GM12891 (cell line): ENCODE measurements at places on chromosomes 7 and 10.

- DNase-seq = no peak
These were observed 18.1 kb downstream of the FOXP2 start for GRCh38 chr7:114432703-114433102.

GRCh38 chr7:28177836-28178235, 2.8 kb downstream of the JAZF1 start:
- DNase-seq = no peak

GRCh38 chr10:70198696-70199466, 28.6 kb upstream of the SAR1A start:
- DNase-seq = no peak

DNA sequence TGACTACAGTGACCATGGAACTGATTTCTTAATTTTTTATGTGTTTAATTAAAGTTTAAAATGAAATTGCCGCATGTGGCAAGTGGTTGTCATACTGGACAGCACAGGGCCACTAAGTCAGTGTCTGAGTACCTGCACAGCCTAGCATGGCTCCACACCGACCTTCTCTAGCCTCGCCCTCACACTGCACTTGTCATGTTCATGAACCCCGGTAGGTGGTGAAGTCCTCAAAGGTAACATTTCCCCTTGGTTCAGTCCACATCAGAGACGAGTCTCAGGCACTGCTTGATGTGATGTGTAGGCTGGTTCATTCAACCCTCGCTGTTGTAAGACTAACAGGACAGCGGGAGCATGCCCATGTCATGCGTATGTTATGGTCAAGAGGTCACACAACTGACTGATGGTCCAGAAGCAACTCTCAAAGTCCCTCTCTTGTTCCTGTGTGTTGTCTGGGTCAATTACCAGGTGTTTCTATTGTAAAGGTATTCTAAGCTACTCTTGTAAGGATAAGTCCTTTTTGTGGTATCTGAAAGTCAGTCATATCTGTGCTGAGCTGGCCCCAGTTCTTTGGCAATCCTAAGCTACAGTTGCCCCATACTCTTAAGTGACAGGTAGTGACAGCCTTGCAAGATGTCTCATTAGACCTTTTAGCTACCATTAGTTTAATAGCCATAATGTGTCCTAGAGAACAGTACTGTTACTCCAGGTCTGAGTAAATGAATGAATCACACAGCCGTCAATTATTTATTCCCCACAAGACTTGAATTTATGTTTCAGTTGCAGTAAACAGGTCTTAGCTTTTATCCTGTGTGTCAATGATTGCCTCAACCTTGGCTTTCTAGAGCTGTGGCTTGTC, 32.9 kb upstream of the ZC3HAV1L start:
- no peak for DNase-seq

- DNase-seq = no peak
These were observed 24.3 kb downstream of the NUP42 start for GRCh38 chr7:23205909-23206767.

GRCh38 chr10:78209970-78210369, 176.3 kb downstream of the RPS24 start:
- DNase-seq = no peak

GRCh38 chr7:95467912-95468607, 17.7 kb upstream of the ASB4 start:
- no peak for DNase-seq

- no peak for DNase-seq
These were observed 51.8 kb downstream of the ANLN start for GRCh38 chr7:36441344-36442022.

DNA sequence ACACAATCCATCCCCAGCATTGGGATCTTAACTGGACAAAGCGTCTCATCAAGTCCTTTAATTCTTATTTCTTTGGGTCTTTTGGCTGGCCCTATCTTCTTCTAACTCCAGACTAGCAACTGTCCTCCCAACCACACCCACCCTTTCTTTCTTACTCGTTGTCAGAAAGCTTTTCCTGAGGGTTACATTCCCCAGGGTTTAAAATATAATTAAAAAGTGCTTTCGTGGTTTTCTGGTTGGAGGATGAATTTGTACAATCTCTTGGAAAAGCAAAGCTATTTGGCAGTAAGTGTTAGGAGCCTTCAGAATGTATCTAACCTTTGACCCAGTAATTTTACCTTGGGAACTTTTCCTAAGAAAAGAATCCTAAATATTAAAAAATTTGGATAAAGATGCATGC, 10.4 kb upstream of the ITGB8 start:
- no peak for DNase-seq

- no peak for DNase-seq
These were observed 2.9 kb downstream of the PCBD1 start for GRCh38 chr10:70885481-70885880.

GRCh38 chr7:115269486-115269885, 347.6 kb downstream of the MDFIC start:
- DNase-seq = no peak

- DNase-seq = no peak
These were observed 184.7 kb downstream of the PLPP4 start for GRCh38 chr10:120641695-120642094.

- DNase-seq = no peak
These were observed 40.2 kb downstream of the HECW1 start for GRCh38 chr7:43152696-43153095.

DNA sequence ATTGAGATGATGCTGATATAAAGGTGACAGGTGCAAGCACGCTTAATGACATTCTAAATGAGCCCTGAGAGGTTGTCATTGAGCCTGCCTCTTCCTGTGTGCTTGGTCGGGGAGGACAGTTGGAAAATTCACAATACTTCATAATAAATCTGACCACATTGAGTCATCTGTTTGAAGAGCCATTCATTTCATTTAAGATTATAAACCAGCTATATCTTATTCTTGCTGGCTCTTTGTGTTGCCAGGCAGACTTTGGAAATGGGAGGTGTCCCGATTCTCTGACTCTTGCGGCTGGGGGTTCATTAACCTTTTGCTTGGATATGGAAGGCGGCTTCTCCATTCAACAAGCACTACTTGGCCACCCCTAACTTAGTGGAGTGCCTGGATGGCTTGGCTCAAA, 198.2 kb downstream of the FANK1 start:
- DNase-seq = no peak

DNA sequence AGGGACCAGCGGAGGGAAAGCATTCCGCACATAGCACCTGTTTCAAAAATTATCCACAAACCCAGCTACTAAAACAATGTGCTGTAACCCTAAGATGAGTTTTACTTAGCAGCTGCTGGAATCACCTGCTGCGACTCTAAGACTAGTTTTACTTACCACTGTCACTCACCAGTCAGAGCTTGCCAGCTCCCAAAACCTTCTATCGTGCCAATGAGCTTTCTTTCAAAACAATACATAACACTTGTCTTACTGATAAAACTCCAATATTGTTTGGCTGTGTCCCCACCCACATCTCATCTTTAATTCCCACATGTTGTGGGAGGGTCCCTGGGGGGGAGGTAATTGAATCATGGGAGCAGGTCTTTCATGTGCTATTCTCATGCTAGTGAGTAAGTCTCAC, 18.4 kb downstream of the ST8SIA6 start:
- DNase-seq = no peak

DNA sequence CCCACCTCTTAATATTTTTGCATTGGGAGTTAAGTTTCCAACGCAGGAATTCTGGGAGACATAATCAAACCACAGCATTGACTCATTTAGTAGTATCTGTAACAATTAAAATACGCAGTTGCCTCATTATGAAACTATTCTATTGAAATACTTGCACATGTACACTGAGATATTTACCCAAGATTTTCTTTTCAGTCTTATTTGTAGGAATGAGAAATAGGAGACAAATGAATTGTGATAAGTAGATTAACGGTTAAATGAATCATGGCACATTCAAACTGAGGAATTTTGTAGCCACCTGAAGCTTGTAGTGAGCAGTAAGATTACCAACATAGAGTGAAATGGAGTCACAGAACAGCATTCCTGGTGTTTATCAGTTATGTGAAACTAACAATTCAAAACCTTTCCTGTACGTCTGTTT, 18.1 kb downstream of the RP9 start:
- DNase-seq = no peak

DNA sequence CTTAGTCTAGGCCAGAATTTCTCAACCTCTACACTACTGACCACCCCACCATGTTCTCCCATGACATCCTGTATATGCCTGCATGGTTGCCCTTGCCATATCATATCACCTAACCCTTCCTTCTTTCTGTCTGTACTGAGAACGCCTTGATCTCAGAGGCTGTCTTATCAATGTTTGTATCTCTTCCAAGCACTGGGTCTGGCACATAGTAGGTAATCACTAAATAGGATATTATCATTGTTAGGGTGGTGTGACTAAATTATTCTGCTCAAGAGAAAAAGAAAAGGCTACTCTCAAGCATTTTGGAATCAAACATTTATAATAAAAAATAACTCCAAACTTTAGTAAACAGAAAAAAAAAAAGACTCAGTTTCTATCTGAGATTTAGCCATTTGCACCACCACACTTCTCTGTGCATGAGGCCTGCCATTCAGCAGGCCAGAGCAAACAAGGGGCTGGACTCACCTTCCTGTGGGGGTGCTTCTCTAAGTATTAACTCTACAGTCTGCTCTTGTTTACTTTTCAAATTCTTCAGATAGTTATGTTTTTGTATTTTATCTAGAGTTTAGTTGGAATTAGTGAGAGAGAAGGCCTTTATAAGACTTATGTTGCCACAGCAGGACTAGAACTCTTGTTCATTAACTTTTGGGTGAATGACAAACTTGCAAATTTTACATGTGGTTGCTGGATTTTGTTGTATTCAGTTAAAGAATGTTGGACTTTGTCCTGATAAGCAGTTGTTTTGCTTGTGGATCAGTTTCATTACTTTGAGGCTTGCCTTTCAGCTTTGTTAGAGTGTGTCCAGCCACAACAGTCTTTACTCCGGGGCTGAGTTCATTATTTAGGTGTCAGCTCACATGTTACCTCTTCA, 5.4 kb downstream of the AGBL3 start:
- DNase-seq = no peak

GRCh38 chr7:104123786-104124185, 84.0 kb downstream of the ORC5 start:
- no peak for DNase-seq

DNA sequence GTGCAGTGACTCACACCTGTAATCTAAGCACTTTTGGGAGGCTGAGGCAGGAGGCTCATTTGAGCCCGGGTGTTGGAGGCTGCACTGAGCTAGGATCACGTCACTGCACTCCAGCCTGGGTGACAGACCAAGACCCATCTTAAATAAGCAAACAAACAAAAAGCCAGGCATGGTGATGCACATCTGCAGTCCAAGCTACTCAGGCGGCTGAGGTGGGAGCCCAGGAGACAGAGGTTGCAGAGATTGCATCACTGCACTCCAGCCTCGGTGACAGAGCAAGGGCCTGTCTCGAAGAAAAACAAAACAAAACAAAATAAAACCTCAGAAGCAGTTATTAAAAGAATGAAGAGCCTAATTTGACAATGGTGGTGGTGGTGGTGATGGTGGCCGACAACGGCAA, 132.5 kb downstream of the PARD3 start:
- no peak for DNase-seq
